ENCODE measurements at places on chromosomes 13 and 19.

DNA sequence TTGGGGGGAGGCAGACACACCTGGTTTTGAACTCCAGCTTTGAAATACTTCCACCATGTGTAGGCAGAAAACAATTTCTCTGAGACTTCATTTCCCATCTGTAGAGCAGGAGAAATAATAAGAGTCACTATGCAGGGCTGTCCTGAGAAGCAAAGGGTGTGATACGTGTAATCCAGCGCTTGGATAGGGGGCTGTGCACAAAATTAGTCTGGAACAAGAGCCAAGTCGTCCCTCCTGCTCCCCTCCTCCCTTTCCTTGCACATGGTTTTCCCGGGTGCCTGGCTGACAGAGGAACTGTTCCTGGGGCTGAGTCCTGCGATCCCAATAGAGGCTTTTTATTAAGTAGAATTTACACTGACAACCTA lies 29.6 kb upstream of the UBE2L5 start:
- H3K36me3 ChIP-seq: no peaks in the 10 kb centered on the region
- no peak overlapping the region for H3K27ac ChIP-seq
- no peak overlapping the region for H3K4me3 ChIP-seq
- DNase-seq: no peak

- no peak overlapping the region for H3K4me3 ChIP-seq
- no peaks in the 10 kb centered on the region for H3K36me3 ChIP-seq
- H3K27me3 ChIP-seq: no peaks in the 10 kb centered on the region
- DNase-seq: no peak
These were observed 10.4 kb downstream of the MAP2K2 start for GRCh38 chr19:4113398-4114088.

GRCh38 chr13:51202477-51203046 lies 19.6 kb upstream of the FAM124A start:
- H3K36me3 ChIP-seq: no peaks in the 10 kb centered on the region
- no peaks in the 10 kb centered on the region for H3K27me3 ChIP-seq
- H3K4me3 ChIP-seq: no peak overlapping the region
- no peak for DNase-seq
- no peaks in the 10 kb centered on the region for H3K4me1 ChIP-seq

DNA sequence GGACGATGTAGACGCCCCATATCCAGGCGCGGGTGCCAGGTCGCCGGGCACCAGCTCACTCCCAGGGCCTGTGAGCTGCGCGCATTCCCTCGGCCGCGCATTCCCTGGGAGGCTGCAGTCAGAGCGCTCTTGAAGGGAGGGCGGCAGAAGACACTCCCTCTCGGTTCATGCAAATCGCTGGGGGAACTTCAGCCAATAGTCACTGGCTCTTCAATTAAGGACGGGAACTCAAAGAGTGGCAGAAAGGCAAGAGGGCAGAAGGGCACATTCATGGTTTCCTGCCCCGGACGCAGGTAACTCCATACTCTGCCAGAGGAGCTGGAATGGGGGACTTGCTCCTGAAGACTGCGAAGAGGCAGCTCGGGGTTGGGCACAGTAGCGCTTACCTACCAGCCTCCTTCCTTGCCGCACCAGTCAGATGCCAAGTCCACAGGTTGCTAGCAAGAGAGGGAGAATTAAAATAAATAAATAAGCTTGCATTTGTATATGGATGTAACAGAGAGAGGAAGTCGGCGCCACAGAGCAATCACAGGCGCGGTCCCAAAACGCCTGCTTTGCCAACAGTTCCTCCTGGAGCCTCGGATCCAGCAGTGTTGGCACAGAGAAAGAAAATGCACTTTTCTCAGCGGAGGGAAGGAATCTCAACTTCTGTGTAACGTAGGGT lies 459 bp downstream of the PCDH20 start:
- no peaks in the 10 kb centered on the region for H3K4me1 ChIP-seq
- peak overlapping the region; percentile 22 for H3K4me3 ChIP-seq
- H3K36me3 ChIP-seq: no peaks in the 10 kb centered on the region

- no peak for DNase-seq
- no peaks in the 10 kb centered on the region for H3K27me3 ChIP-seq
- H3K4me3 ChIP-seq: no peak overlapping the region
- no peaks in the 10 kb centered on the region for H3K4me1 ChIP-seq
- no peak overlapping the region for H3K27ac ChIP-seq
These were observed 28.5 kb downstream of the FBN3 start for GRCh38 chr19:8120636-8121480.

DNA sequence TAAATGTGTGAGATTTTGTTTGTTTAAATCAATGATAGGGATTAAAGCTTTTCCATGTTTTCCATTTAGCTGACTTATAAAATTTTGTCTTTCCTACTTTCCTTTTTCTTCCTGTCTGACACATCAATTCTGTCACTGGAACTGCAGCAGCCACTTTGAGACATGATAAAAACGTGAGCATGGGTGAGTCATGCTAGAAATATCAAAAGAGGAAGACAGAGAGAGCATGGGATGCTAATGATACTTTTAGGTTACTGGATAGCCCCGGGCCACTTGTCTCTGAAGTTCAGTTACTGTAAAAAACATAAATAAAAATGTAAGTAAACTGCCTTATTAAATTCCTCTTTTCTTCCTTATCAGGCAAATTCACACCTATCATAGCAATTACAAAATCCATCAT lies 1332.0 kb upstream of the PCDH20 start:
- no peak overlapping the region for H3K4me3 ChIP-seq
- no peak for DNase-seq

- H3K27me3 ChIP-seq: no peaks in the 10 kb centered on the region
- no peaks in the 10 kb centered on the region for H3K4me1 ChIP-seq
- no peak overlapping the region for H3K27ac ChIP-seq
- no peak overlapping the region for H3K4me3 ChIP-seq
These were observed 1045.4 kb upstream of the MIR17HG start for GRCh38 chr13:90302107-90302506.

DNA sequence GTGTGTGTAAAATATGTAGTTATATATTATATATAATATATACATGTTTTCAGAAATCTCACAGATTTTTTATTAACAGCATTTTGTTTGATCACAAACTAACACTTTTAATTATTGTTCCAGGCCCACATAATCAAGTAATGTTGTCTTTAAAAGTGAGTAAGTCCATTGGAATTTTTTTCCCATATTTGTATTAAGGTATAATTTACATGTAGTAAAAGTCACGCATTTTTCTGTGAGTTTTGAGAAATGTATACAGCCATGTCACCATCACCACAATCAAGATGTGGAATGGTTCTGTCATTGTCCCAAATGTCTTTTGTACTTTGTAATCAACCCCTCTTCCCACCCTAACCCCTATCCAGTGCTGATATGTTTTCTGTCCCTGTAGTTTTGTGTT lies 120.0 kb upstream of the RFC3 start:
- no peaks in the 10 kb centered on the region for H3K36me3 ChIP-seq
- no peaks in the 10 kb centered on the region for H3K4me1 ChIP-seq
- H3K27me3 ChIP-seq: no peaks in the 10 kb centered on the region
- no peak for DNase-seq
- H3K4me3 ChIP-seq: no peak overlapping the region

GRCh38 chr19:44955505-44956439 lies 592 bp downstream of the CLPTM1 start:
- peak overlapping the region; percentile 100 for H3K4me3 ChIP-seq
- no peaks in the 10 kb centered on the region for H3K27me3 ChIP-seq
- H3K36me3 ChIP-seq: no peaks in the 10 kb centered on the region
- peaks cover 11% of the 10 kb centered on the region for H3K4me1 ChIP-seq
- peak overlapping the region; percentile 91 for H3K27ac ChIP-seq

- H3K36me3 ChIP-seq: no peaks in the 10 kb centered on the region
- peaks cover 11% of the 10 kb centered on the region for H3K27me3 ChIP-seq
- no peak overlapping the region for H3K4me3 ChIP-seq
These were observed 380.0 kb upstream of the SGCG start for GRCh38 chr13:22800526-22801401.

- no peaks in the 10 kb centered on the region for H3K36me3 ChIP-seq
- no peaks in the 10 kb centered on the region for H3K27me3 ChIP-seq
- H3K27ac ChIP-seq: peak overlapping the region; percentile 89
- H3K4me1 ChIP-seq: peaks cover 21% of the 10 kb centered on the region
These were observed 27.7 kb downstream of the SAE1 start for GRCh38 chr19:47158367-47158791.

Measured in breast epithelium (tissue), 4 donors.